ENCODE measurements at places on chromosomes 1 and 21. TPM values are rescaled to one million over a fixed set of nuclear protein-coding genes. Genes with fewer than 3 reads are reported as not detected.
A peak's percentile ranks its signal among the peaks of the same experiment; 100 is the strongest.

DNA sequence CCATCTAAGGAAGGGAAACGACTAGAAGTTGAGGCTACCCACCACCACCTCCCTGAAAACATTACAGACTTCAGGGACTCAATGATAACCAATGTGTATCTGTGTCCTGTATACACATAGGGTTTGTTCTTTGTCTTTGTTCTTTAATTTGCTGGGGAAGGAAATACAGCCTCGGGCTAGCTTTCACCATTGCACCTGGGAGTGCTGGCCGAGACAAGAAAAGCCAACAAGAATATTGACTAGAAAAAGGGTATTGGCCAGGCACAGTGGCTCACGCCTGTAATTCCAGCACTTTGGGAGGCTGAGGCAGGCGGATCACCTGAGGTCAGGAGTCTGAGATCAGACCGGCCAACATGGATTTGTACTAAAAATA, 50.4 kb downstream of the MDM4 start:
- no peak for DNase-seq

DNA sequence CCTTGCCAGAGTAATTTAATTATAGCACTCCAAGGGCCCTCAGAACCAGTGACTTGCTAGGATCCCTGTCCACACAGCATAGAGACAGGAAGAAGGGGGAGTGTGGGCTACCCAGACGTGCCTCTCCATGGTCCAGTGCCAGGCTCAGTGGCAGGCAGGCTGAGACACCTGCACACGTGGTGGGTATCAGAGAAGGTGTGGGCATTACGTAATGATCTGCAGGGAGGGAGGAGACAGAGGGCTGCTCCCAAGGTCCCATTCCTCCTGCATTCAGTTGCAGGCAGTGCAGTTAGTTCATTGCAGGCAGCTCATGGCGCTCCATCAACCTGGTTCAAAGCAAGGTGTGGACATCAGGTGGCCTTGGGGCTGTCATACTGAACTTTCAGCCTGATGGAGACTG, 49.9 kb downstream of the C8B start:
- no peak for DNase-seq

- no peak for DNase-seq
These were observed 55.8 kb downstream of the RNF187 start for GRCh38 chr1:228542981-228543380.

The HEYL gene
- 41.6 TPM for total RNA-seq

DNA sequence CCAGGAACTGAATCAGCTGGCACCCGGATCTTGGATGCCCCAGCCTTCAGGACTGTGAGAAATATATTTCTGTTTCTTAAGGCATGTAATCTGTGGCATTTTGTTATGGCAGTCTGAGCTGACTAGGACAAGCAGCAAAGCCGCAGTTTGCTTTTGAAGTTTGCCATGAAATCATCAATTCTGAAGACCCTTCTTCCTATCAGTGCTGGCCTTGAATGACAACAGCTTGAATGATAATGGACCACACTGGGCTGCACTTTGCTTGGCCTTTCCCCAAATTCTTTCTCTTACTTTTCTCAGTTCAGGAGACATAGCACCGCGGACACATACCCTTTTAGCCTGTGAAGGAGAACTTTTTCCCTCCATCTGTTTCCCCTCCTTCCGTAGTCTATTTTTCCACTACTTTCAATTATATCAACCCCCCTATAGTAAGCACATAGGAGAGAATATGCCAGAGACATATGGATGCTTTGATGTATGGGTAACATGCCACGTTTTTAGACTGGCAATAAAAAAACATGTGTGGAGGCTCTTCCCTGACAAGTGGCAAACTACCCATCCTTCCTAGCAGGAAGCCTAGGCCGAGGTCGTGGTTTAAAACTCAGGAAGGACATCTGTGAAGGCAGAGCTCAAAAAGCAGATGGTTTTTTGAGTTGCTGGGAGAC, 42.9 kb downstream of the HLX start:
- DNase-seq = no peak

The COL6A2 gene
- total RNA-seq = 452 TPM

The KLHDC9 gene
- 0.29 TPM for total RNA-seq

- no peak for DNase-seq
These were observed 196.4 kb downstream of the CLEC20A start for GRCh38 chr1:178300352-178300699.

DNA sequence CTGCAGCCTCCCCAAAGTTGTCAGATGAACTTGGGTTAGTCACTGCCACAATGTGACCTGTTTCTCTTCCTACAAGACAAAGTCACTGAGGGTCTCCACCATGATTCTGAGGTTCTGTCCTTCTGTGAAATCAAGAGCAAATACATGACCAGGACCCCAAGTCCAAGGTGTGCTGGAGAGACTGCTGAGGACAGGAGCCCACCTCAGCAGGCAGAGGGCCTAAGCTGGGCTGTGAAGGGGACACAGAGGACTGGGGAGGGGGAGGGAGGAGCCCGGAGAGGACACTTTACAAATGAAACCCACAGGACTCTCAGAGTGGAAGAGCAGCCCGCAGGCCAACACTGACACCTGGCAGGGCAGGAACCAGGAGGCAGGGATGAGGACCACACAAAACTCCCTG, 3.3 kb downstream of the PGLYRP3 start:
- no peak for DNase-seq

DNA sequence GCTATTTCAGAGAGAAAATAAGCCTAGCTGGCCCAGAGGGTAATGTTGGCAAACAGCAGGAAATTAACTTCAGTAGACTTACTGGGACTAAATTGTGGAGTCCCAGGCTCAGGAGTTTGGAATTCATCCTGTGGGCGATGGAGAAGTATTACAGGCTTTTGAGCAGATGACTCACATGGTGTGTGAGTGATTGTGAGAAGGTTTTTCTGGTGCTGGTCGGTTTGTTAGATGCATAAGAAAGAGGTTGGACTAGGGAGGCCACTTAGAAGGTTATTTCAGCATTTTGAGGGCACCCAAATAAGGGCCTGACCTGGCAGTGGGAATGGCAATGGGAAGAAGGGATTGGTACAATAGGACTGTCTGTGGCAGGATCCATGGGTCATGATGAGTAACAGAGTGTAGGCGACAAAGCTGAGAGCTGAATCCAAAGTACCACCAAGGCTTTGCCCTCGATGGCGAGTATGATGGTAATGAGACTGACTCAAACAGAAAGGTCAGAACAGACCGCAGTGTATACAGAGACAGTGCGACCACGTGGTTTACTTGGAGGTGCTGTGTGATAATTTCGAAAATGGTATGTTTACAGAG, 69.2 kb upstream of the KIF26B start:
- peak; percentile 95 for DNase-seq

GRCh38 chr1:24535021-24535424, 20.9 kb upstream of the NCMAP start:
- no peak for DNase-seq

- DNase-seq = no peak
These were observed 197.4 kb upstream of the GALNT2 start for GRCh38 chr1:229869687-229870086.

DNA sequence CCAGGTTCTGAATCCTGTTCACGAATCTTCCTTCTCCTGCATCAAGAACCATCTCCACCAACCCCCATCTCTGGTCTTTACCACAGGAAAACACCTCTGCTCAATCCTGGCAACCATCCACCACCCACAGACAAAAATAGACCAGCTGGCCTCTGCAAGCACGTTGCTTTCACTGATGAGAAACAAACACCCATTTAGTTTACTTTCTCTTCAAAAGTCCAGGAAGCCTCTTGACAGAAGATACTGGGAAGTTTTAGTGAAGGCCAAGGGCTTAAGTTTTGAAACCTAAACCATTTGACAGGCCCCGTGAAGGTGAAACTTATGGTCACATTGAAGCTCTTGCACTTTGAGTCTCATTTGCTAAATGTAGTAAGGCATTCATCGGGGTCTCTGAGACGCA, 122.6 kb upstream of the PPP2R5A start:
- DNase-seq = peak; percentile 73

- DNase-seq = no peak
These were observed 13.5 kb downstream of the MRPS6 start for GRCh38 chr21:34086887-34087306.

GRCh38 chr1:246126580-246126979, 380.5 kb downstream of the SMYD3 start:
- no peak for DNase-seq

GRCh38 chr1:51930329-51930728, 51.8 kb upstream of the NRDC start:
- no peak for DNase-seq

- DNase-seq = no peak
These were observed 181.1 kb downstream of the DYRK1A start for GRCh38 chr21:37547615-37548200.

The PCSK9 gene
- 0.11 TPM for total RNA-seq

The SLAMF7 gene
- total RNA-seq = not detected

DNA sequence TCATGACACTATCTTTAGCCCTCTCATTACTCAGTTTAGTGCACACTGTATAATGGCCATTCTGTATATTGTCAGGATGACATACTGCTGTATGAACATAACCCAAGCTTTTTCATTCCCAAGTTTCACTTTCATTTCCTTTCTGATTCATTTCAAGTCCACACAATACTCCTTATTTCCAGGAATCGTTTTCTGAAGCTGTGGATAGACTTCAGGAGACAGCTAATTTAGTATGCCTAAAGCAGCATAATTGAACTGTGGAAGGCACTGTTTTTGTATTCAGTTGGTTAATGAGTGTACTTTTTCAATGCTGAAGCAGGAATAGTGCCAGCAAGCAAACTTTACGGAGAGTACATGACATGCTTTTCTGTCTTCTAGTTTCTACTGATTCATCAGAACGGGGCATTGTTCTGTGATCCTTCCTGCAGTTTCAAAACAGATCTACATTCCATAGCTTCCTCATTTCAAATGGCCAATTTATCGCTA, 578.5 kb upstream of the ZP4 start:
- DNase-seq = peak; percentile 31

GRCh38 chr1:17669866-17670451, 85.2 kb upstream of the ACTL8 start:
- DNase-seq = no peak

The PAPPA2 gene
- 0.06 TPM for total RNA-seq

DNA sequence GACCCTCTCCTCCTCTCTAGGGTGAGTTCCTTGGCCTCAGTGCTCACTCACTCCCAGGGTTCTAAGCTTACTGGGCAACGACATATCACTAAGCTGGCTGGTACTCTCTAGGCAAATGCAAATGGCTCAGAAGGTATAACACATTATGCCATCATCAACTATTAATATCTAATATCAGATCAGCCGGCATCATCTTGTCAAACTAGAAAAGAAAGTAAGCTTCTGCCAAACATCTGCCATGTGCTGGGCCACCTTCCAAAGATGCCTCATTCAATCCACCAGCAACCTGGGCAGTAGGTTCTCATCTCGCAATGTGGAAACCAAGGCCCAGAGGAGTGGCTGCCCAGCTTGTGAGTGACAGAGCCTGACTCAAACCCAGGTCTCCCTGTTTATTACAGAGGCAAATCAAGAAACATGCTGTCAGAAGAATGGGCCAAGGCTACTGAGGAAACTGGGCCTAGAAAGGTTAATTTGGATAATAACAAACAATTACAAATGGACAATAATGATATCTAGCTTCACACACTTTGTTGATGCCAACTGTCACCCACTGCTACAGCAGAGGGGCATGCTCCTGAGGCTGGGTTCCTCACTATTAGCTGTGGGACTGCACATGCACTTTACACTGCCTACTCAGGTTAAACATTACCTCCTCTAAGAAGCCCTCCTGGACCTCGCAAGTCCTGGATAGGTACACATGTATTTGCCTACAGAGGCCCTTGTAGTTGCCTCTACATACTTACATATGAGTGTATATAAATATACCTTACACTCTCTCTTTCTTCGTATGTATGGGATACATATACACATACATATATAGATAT, 183.3 kb upstream of the JUN start:
- no peak for DNase-seq

The KRTAP12-2 gene
- total RNA-seq = not detected

GRCh38 chr1:59880735-59881134, 45.8 kb downstream of the CYP2J2 start:
- DNase-seq = peak; percentile 3

The SAMD11 gene
- total RNA-seq = 3.4 TPM

GRCh38 chr1:19942088-19942487, 18.7 kb upstream of the PLA2G2E start:
- peak; percentile 3 for DNase-seq

Data from LHCN-M2 (cell line).